ENCODE measurements at places on chromosomes 2 and 18.

DNA sequence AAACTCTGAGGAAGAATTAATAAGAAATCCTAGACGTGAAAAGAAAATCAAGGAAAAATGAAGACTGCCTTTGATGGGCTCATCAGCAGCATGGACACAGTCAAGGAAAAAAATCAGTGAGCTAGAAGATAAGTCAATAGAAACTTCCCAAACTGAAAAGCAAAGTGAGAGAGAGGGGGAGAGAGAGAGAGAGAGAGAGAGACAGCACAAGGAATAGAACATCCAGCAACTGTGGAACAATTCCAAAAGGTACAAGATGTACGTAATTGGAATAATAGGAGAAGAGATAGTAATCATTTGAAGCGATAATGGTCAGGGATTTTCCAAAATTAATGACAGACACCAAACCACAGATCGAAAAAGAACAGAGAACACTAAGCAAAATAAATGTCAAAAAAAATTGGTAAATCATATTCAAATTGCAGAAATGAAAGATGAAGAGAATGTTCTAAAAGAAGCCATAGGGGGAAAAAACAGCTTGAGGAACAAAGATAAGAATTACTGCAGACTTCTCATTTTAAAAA lies 54.5 kb downstream of the TBC1D8 start:
- no peak for DNase-seq

DNA sequence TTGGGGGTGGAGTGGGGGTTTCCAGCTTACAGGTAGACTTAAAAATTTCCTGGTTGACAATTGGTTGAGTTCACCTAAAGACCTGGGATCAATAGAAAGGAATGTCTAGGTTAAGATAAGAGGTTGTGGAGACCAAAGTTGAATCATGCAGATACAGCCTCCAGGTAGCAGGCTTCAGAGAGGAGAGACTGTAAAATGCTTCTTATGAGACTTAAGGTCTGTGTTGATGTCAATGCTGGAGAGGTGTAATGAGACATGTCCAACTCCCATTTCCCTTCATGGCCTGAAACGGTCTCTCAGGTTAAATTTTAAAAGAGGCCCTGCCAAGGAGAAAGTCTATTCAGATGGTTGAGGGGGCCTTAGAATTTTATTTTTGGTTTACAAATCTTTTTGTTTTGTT lies 38.5 kb upstream of the RND3 start:
- no peak for DNase-seq

DNA sequence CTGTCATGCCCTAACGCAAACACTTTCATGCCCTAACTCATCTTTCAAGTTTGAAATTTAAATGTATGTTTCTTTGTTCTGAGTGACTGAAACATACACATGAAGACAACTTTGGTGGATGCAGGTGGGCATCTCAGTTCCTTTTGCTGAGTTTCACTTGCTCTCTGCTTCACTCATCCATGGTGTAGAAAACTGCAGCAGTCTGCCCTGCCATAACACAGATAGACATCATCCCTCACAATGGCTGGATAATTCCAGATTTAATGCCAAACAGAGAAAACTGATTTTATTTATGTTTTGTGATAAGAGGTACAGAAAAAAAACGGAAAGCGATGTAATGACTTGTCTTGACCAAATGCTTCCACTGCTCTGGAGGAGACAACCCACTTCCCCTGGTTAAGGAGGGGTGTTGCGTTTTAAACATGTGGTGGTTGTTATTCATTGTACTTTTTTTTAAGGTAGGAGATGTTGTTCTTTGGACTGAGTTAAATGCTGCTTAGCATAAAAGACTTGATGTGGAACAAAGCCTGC lies 70.4 kb downstream of the RHBDD1 start:
- no peak for DNase-seq

DNA sequence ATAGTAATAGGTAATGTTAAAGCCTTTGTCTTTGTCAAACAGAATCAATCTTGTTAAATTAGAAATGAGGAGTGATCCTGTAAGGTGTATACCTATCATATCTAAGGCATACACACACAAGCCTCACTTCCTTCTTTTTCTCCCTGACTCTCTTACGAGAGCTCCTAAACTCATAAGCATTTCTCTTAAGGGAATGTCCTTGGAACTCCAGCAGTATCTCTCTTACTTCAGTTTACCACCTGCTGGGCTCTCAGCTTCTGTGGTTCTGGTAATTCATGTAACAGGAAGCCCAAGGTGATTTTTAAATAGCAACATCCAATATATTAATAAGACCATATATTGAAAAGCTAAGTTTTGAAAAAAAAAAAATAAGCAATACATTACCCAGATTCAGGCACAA lies 85.9 kb downstream of the UBE2E3 start:
- DNase-seq = no peak
